ENCODE measurements at places on chromosomes 6 and 20. TPM values are rescaled to one million over a fixed set of nuclear protein-coding genes. Genes with fewer than 3 reads are reported as not detected.

- DNase-seq = no peak
These were observed 5.9 kb downstream of the CD2AP start for GRCh38 chr6:47483516-47483852.

- DNase-seq = no peak
These were observed 293.8 kb downstream of the ZNF217 start for GRCh38 chr20:53299831-53300230.

Gene FAM83C
- not detected for total RNA-seq

- DNase-seq = no peak
These were observed 400.4 kb upstream of the IMPG1 start for GRCh38 chr6:76472858-76473257.

DNA sequence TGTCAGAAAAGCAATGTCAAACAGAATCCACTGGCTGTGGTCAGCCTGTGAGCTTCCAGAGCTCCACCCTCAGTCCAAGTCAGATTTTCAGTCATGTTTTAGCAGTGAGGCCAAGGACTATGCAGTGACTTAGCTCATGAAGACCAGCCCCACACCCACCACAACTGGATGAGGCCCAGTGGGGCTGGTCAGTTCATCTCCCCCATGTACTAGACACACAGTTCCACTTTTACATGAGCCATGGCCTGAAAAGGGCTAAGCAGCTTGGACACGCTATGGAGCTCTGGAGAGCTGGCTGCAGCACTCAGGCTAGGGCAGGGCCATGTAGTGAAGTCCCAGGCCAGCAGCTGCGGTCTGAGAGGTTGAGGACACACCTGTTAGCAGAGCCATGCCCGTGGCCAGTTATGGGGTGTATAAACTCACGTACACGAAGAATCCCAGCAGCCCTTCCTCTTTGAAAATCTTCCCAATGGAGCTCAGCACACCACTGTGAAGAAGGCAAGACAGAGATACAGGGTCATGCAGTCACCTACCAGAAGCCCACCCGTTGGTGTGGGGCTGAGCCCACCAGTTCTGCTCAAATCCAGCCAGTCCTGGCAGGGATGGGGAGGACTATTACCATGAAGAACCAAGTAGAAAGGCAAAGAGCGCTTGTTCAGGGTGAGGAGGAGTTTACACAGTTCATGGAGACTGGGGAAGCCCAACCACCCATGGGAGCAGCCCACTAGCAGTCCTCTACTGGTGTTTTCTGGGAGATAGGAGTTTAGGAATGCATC is 10.6 kb downstream of the MTCH1 start:
- DNase-seq = no peak

Gene TMEM170B
- total RNA-seq = 4.5 TPM

Gene CD40
- 7.4 TPM for total RNA-seq

- no peak for DNase-seq
These were observed 53.3 kb downstream of the SYNDIG1 start for GRCh38 chr20:24522452-24523330.

DNA sequence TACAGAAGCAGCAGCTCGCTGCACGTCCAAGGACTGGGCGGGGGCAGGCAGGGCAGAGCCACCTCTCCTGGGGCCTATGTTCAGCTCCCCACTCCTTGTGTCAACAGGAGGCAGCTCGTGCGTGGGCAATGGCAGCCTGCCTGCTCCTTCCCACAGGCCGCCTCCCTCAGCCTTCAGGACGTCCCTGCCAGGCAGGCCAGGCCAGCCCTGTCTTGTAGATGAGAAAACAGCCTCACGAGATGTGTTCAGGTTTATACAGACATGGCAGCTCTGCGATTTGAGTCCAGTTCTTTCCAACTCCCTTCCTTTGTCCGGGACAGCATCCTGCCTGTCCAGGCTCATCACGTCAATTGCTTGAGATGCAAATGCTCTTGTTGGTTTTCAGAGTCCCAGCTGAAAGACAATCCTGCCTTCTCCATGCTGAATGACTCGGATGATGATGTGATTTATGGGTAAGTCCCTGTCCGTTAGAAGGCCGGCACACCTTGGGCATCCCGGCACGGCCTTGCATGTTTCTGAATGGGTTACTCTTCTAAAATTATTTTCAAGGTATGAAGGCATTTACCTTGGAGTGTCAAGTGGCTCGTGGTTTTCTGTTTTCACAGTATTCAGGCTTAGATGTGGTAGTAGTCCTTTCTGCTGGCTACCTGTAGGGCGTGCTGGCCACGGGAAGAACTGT is 13.5 kb downstream of the DYNLT1 start:
- peak; percentile 85 for DNase-seq

- no peak for DNase-seq
These were observed 49.8 kb upstream of the ENPP5 start for GRCh38 chr6:46220352-46221221.

DNA sequence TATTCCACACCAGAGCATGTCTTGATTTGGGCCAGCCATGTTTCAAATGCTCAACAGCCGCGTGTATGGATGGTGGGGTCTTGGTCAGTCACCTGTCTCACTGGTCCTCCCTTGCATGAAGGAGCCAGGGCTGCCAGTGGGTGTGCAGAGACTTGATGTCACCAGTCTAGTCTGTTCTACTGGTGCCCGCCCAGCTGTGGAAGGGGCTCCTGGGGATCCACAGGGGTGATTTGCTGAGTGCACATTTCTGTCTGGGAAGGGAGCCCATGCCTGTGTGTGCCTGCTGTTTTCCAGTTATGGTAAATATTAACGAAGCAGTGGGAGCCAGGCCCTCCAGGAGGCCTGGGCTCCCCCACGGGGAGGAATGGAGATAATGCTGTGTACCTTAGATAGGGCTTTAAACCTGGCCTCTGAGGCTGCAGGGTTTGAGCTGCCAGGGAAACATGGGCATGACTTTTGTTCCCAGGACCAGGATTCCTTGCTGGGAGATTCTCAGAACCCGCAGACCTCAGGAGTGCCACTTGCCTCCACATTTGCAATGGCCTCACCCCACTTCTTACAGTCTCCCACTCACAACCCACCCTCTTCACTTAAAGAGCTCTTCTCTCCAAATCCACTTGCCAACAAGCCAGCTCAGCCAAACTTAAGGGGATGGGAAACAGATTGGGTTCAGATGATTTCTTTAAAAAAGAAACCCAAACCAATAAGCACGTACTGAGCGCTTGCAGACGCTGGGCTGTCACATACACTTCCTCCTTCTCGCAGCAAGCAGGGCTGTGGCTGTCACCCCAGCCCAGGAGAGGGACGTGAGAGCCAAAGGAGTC is 54.1 kb downstream of the VEGFA start:
- DNase-seq = no peak

DNA sequence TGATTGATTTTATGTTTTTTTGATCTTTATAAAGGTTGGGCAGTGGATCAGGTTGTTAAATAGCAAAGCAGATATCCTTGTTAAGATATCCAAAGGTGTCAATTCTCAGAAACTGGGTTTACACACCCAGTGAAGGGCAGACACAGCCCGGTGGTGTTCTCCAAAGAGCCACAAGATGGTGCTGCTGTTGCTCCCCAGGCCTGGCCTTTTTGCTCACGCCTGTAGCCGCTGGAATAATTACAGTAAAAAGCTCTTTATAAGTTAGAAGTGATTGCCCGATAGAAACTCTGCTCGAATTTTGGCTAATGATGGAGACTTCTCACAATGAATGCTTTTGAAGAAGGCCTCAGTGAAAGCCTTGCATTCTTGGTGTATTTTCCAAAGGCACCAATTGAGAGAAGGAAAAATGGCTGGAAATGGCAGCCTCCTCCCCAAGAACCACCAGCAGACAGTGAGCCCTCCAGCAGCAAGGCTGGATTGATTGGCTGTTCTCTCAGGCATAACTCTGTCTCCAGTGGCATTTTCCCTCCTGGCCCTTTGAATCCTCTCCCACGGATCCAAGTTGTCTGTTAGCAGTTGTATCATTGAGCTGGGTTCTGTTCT is 120.5 kb upstream of the CHD6 start:
- DNase-seq = peak; percentile 64

GRCh38 chr6:108746366-108746765 is 101.9 kb upstream of the ARMC2 start:
- DNase-seq = no peak

DNA sequence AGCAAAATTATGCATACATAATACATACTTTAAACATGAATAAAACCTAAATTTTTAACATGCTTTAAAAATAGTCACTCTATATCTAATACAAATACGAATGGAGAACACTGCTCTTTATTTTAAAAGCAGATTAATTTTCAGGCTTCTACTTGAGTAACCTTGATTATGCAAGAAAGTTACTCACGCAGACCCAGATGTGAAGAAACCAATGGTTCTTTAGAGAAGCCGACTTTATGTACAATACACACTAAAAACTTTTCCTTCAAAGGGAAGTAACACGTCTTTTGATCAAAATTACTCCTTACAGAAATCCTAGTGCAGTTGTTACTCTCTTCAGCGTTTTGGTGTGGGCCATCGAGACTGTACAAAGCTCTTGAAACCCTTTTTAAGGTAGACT is 136.9 kb upstream of the SLC22A16 start:
- no peak for DNase-seq

DNA sequence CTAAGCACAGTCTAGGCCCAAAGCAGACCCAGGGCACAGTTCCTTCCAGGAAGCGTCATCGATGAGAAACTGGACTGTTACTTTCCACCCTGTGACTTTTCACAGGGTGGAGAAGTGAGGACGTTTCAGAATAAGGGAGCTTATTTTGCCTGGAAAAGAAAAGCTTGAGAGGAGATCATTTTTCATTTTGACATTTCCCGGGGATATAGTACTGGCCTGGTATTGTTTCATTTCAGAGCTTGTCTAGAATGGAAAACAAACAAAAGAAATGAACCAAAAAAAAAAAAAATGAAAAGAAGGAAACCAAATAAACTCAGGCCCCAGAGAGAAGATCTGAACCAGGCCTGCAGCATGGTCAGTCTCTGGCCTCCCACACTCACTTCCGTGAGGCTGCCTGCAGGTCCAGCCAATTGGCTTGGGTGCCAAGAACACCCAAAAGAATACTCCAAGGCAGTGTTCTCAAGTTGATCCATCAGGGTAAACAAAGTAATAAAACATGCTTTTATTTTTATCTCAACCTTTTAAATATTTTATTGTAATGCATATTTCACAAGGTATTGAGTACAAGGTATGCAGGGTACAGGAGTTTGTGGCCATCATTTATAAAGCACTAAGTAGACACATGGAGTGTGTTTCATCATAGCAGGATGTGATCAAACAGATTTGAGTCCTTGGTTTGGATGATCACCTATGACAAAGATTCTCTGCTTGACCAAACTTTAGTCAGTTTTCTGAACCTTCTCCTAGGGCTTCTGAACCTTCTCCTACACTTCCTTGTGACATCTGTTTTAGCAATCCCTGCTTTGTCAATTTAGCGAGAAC is 176.9 kb upstream of the GGTLC1 start:
- DNase-seq = no peak

DNA sequence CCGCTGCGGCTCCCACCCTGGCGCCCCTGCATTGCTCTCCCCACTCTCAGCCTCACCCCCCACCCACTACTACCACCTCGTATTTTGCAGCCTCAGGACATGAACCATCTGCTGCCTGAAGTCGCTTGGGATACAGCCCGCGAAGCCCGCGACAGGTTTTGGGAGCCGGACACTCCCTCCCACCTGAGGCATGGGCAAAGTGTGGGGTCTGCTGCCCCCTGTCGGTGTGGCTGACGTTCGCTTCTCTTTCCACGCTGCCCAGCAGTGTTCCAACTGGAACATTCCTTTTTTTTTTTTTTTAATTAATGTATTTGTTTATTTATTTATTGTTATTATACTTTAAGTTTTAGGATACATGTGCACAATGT is 15.3 kb upstream of the LPA start:
- DNase-seq = no peak

DNA sequence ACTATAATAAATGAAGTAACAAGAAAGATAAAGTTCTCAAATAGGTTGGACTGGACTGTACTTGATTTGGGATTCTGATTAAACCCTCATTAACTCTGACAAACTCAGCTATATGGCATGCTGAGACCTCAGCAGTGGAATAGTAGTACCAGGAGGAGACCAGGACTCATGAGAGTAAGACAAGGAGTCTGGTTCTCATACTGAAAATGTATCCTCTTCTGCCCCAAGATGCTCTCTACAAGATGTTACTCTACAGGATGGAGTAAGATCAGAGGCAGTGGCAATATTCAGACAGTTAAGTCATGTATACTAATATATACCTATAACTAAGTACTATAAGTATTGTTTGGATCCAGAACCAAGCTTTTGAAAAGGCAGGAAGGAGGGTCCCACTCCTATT is 31.9 kb upstream of the SYNCRIP start:
- DNase-seq = no peak

DNA sequence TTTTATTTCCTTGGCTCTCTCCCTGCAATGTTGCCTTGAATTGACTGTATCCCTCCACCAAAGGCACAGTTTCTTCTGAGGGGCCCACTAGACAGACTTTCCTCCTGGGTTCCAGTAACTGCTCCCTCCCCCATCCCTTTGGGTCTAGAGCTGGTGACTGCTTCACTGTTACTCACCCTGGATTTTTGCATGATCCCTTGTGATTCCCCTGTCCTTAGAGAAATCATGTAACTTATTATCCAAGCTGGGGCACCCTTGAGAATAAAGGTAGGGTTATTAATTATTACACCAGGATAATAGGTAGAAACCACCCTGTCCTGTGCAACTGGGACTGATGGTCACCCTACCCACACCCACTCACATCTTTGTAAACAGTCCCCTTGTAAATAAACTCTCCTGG is 67.5 kb upstream of the FYN start:
- DNase-seq = no peak

Gene SYNDIG1
- 11.5 TPM for total RNA-seq

DNA sequence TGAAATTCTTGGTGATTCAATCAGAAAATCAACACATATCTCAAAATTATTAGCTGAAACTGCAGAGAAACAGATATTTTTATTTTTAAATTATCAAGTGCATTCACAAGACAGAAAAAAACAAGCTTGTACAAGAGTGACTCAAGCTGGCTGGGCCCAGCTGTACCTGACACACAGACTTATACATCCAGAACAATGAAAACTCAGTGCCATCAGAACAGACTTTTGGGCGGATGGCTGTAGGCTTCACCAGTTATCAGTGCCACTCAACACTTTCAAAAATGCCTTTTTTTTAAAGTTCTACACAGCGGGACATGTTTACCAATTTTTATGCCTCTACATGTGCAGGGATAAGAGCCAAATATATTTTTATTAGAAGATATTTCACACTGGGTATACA is 102.8 kb downstream of the MYB start:
- no peak for DNase-seq

GRCh38 chr6:6148192-6148815 is 141.6 kb upstream of the NRN1 start:
- no peak for DNase-seq

- no peak for DNase-seq
These were observed 22.4 kb downstream of the OR2B2 start for GRCh38 chr6:27889628-27890444.

DNA sequence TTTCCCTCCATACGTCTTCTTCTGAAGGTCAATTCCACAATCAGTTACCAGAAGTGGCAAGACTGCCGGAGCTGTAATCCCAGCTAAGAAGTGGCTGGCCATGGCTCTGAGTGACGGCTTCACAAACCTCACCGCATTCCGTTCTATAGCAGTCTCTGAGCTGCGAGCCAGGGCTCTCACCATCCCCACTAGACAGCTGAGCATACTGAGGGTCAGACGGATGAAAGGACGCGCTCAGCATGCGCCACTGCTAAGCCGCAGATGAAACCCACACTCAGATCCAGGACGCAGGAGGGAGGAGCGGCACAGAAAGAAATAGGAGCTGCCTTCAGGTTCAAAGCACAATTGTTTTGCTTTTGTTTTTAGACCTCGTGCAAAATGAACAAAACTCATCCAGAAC is 97.9 kb downstream of the ANKRD60 start:
- DNase-seq = no peak

GRCh38 chr6:116445102-116445501 is 16.1 kb upstream of the CALHM6 start:
- DNase-seq = no peak

All from Right ventricle myocardium superior (tissue), 1 donor.